ENCODE measurements at places on chromosomes 12 and 14. TPM values are rescaled to one million over a fixed set of nuclear protein-coding genes. Genes with fewer than 3 reads are reported as not detected.

DNA sequence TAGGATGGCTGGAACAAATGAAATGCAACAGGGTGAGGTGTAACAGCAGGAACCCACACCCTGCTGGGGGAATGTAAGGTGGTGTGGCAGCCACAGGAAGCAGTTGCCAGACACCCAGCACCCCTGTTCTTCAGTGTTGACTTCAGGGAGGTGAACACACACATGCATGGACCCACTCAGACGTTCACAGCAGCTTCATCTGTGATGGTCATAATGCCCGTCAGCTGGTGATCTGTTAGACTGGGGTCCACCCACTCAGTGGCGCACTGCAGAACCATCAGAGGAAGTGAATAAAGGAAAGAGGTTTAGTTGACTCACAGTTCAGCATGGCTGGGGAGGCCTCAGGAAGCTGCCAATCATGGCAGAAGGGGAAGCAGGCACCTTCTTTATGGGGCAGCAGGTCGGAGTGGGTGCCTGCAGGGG lies 22.7 kb upstream of the TEX22 start:
- no peak overlapping the region for H3K27ac ChIP-seq
- no peaks in the 10 kb centered on the region for H3K4me1 ChIP-seq
- no peaks in the 10 kb centered on the region for H3K27me3 ChIP-seq
- no peak overlapping the region for H3K4me3 ChIP-seq
- peaks cover 14% of the 10 kb centered on the region for H3K36me3 ChIP-seq

GRCh38 chr12:30908076-30908721 lies 18.3 kb upstream of the TSPAN11 start:
- DNase-seq, result no peak
- no peak overlapping the region for H3K27ac ChIP-seq
- H3K27me3 ChIP-seq, result no peaks in the 10 kb centered on the region
- no peak overlapping the region for H3K4me3 ChIP-seq

DNA sequence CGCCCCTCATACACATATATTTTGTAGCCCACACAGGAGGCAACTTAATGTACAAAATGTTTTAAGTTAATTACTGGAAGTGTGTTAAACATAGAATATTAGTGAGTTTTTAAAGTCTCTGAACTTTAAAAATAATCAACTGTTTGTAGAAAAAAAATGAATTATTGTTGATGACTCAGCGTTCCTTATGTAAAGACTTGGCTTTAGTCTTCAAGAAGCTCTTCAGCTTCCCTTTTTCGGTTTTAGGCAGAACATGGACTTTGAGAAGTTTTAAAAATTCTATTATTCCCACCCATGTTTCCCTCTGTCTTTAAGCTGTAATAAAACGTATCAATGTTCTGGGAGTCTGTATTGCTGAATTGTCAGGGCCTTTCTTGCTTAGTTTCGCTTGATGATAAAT lies 269.5 kb downstream of the FBXL14 start:
- no peaks in the 10 kb centered on the region for H3K4me1 ChIP-seq
- H3K4me3 ChIP-seq, result no peak overlapping the region
- H3K36me3 ChIP-seq, result no peaks in the 10 kb centered on the region
- no peak for DNase-seq
- no peaks in the 10 kb centered on the region for H3K27me3 ChIP-seq

Gene BDKRB2
- total RNA-seq, result 0.78 TPM

Gene GCN1
- 140 TPM for total RNA-seq

Gene EFS
- 8.4 TPM for total RNA-seq
